ENCODE measurements at places on chromosomes 2 and 18.

GRCh38 chr2:57429831-57430230 is 616.8 kb upstream of the VRK2 start:
- no peak for DNase-seq
- no peaks in the 10 kb centered on the region for H3K4me1 ChIP-seq
- no peaks in the 10 kb centered on the region for H3K36me3 ChIP-seq
- H3K4me3 ChIP-seq, result no peak overlapping the region

- H3K4me3 ChIP-seq, result no peak overlapping the region
- peaks cover 5% of the 10 kb centered on the region for H3K4me1 ChIP-seq
- DNase-seq, result no peak
Observed at GRCh38 chr18:12017081-12017480, 35.8 kb downstream of the IMPA2 start.

DNA sequence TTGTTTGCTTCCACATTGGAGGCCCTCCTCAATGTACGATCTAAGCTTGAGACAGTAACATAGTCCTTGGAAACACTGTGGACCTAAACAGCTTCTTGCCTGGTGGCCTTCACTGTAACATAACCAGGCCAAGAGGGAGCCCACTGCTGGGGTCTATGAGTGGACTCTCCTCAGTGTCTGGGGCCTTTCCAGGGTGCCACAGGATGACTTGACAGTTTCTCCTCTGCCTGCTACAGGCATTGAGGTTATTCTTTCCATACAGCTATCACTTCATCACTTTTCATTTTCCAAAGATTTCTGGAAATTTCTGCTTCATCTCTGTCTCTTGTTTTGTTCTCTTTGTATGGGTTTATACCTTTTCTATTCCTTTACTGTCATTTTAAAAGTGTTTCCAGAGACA is 11.3 kb downstream of the SCTR start:
- H3K4me3 ChIP-seq, result no peak overlapping the region
- H3K27ac ChIP-seq, result no peak overlapping the region
- H3K36me3 ChIP-seq, result no peaks in the 10 kb centered on the region
- H3K4me1 ChIP-seq, result no peaks in the 10 kb centered on the region
- H3K27me3 ChIP-seq, result peaks cover 48% of the 10 kb centered on the region
- DNase-seq, result no peak

DNA sequence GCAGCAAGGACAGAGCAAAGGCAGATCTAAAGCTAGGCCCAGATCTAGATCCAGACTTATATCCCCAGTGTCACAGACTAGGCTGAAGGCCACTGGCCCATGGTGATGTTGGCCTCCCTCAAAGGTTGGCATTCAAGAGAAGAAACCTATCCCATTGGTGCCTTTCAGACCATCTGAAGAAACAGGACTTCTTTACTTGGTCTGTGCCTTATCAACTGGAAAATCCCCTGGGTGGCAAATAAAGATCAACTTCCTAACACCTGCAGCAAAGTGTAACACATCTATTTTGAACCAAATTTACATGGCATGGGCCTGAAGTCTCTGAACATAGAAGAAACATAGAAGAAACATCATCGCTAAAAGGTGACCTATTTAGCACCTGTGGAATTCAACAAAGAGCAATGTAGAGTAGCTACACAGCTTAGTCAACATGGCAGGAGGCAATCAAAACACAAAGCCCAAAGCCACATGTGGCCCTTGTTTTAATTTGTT is 35.8 kb downstream of the METTL4 start:
- DNase-seq, result no peak
- H3K27me3 ChIP-seq, result no peaks in the 10 kb centered on the region
- peak overlapping the region; percentile 69 for H3K4me3 ChIP-seq
- H3K36me3 ChIP-seq, result no peaks in the 10 kb centered on the region
- H3K27ac ChIP-seq, result peak overlapping the region; percentile 84
- H3K4me1 ChIP-seq, result peaks cover 30% of the 10 kb centered on the region

DNA sequence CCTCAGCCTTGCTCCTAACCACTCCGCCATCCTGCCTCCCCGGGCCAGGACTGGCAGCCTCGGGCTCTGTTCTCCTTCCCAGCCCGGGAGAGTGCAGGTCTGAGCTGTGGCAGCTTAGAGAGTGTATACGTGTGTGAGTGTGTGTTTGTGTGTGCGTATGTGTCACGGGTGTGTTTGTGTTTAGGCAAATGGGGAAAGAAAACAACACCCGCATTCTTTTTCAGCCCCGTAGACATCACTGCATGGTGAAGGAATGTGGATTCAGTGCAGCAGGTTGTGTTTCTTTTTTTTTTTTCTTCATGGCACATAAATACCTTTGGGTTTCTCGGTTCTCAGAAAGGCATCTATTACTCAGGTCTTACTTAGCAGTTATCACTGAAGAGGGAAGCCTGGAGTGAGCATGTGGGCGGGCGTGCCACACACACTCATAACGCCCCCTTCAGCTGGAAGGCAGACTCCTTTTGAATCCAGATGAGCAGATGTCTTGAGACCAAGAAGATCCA is 44.2 kb downstream of the GLI2 start:
- DNase-seq, result no peak
- no peaks in the 10 kb centered on the region for H3K4me1 ChIP-seq
- peaks cover 7% of the 10 kb centered on the region for H3K27me3 ChIP-seq
- no peak overlapping the region for H3K27ac ChIP-seq
- no peak overlapping the region for H3K4me3 ChIP-seq
- H3K36me3 ChIP-seq, result no peaks in the 10 kb centered on the region

GRCh38 chr18:35624146-35624545 is 42.6 kb downstream of the GALNT1 start:
- H3K27ac ChIP-seq, result no peak overlapping the region
- peaks cover 39% of the 10 kb centered on the region for H3K4me1 ChIP-seq
- H3K27me3 ChIP-seq, result no peaks in the 10 kb centered on the region
- no peak overlapping the region for H3K4me3 ChIP-seq
- no peak for DNase-seq

DNA sequence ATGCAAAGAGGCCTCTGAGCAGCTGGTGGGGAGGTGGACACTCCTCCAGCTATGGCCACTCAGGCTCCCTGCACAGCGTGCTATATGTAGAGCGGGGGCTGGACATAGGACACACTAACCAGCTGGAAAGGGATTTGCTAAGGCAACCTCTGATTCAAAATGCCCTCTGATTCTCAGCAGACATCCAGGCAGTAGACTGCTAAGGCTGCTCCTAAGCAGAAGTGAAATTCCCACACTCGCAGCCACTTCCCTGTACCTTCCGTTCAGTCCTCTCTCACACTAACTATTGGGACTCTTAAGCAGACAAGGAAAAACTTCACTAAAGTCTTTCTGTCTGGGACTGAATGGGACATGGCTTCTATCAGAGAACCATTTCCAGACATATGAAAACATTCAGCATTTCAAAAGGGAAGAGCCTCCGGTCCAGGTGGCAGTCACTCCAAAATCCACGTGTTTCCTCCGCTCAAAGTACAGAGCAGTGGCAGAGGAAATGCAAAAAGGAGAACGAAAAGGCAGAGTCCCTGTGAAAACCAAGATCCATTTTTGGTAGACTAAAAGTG is 265.8 kb downstream of the TTC32 start:
- H3K27me3 ChIP-seq, result no peaks in the 10 kb centered on the region
- H3K27ac ChIP-seq, result no peak overlapping the region
- H3K4me3 ChIP-seq, result no peak overlapping the region
- no peaks in the 10 kb centered on the region for H3K36me3 ChIP-seq
- H3K4me1 ChIP-seq, result no peaks in the 10 kb centered on the region

- DNase-seq, result no peak
- no peaks in the 10 kb centered on the region for H3K4me1 ChIP-seq
- no peaks in the 10 kb centered on the region for H3K27me3 ChIP-seq
- peaks cover 17% of the 10 kb centered on the region for H3K36me3 ChIP-seq
- H3K27ac ChIP-seq, result no peak overlapping the region
Observed at GRCh38 chr2:62854600-62855514, 149.3 kb downstream of the EHBP1 start.

DNA sequence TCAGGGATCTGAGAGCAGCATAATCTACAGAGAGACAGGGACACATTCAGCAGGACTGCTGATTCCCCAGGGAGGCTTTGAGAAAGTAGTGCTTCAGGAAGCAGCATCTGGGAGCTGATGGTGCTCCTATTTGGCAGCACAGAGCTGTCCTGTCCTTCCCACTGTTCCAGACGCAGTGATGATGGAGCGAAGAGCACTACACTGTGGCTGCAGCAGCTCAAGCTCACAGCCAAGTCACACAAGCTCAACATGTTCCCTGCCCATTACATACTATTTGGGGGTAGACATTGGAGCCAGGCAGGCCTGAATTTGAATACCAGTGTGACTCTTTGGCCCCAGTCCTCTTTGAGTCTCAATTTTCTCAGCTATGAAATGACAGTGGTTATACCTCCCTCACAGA is 15.2 kb upstream of the GALM start:
- DNase-seq, result no peak
- H3K27me3 ChIP-seq, result peaks cover 7% of the 10 kb centered on the region
- peaks cover 20% of the 10 kb centered on the region for H3K4me1 ChIP-seq
- no peak overlapping the region for H3K27ac ChIP-seq
- H3K36me3 ChIP-seq, result peaks cover 11% of the 10 kb centered on the region

- H3K36me3 ChIP-seq, result no peaks in the 10 kb centered on the region
- no peaks in the 10 kb centered on the region for H3K4me1 ChIP-seq
- no peak for DNase-seq
- no peak overlapping the region for H3K4me3 ChIP-seq
- H3K27ac ChIP-seq, result no peak overlapping the region
Observed at GRCh38 chr2:6496376-6496775, 369.3 kb downstream of the CMPK2 start.

DNA sequence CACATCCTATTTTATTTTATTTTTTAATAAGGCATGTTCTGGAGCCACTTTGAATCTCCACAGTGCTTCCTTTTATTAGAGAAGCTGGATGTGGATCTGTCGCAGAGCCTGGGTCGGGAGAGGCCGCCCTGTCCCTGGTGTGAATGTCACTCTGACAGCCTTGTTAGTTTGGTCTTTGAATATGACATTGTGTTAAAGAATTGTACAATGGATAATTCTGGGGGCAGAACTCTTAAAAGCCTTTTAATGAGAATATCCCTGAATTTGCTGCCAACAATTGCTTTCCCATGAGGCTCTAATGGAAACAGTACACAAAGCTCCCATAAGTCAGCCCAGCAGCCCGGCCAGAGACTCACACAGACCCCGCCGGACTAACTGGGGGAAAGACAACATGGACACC is 82.4 kb downstream of the MTCL1 start:
- no peaks in the 10 kb centered on the region for H3K36me3 ChIP-seq
- H3K27me3 ChIP-seq, result no peaks in the 10 kb centered on the region
- no peak for DNase-seq
- peaks cover 8% of the 10 kb centered on the region for H3K4me1 ChIP-seq
- H3K27ac ChIP-seq, result no peak overlapping the region

- peaks cover 56% of the 10 kb centered on the region for H3K4me1 ChIP-seq
- peaks cover 9% of the 10 kb centered on the region for H3K36me3 ChIP-seq
- H3K27me3 ChIP-seq, result no peaks in the 10 kb centered on the region
Observed at GRCh38 chr2:86001326-86001725, 104.4 kb downstream of the POLR1A start.

GRCh38 chr2:111704246-111704645 is 179.7 kb downstream of the ANAPC1 start:
- H3K4me3 ChIP-seq, result no peak overlapping the region
- no peak for DNase-seq
- no peaks in the 10 kb centered on the region for H3K36me3 ChIP-seq
- peaks cover 4% of the 10 kb centered on the region for H3K27me3 ChIP-seq

DNA sequence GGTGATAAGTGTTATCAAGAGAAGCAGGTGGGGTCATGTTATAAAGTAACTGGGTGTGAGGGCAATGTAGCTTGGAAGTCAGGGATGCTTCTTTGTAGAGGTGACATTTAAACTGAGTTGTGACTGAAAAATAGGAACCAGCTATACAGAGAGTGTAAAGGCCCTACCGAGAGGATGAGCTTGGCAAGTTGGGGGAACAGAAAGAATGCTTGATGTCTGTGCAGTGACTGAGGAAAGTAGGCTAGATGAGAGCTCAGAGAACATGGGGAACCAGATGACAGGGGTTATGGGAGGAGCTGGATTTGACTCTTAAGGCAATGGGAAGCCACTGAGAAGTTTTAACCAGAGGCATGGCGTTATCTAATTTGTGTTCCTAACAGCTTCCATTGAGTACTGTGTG is 115.3 kb downstream of the DOCK10 start:
- peak overlapping the region; percentile 0 for H3K27ac ChIP-seq
- H3K4me3 ChIP-seq, result peak overlapping the region; percentile 38
- peaks cover 68% of the 10 kb centered on the region for H3K4me1 ChIP-seq

- no peak overlapping the region for H3K27ac ChIP-seq
- no peak for DNase-seq
- H3K27me3 ChIP-seq, result peaks cover 14% of the 10 kb centered on the region
- H3K36me3 ChIP-seq, result no peaks in the 10 kb centered on the region
- peaks cover 9% of the 10 kb centered on the region for H3K4me1 ChIP-seq
Observed at GRCh38 chr2:1708476-1709334, 35.6 kb downstream of the PXDN start.

DNA sequence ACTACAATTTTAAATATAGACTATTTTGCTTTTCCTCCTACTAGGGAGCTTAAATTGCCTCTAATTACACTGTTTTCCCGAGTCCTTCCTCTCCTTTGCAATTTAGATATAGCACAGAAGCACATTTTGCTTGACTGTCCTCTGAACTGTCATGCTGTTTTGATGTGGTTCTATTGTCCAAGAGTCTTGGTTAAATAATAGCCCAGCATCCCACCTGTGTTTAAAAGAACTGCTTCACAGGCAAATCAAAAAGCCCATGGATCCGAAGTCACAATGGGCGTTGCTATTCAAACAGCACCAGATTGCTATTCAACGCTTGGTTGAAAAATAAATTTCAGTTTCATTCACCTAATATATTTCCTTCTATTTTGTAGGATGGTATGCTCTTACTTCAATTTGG is 22.3 kb upstream of the ACTR3 start:
- H3K27ac ChIP-seq, result peak overlapping the region; percentile 93
- peaks cover 61% of the 10 kb centered on the region for H3K4me1 ChIP-seq
- no peaks in the 10 kb centered on the region for H3K27me3 ChIP-seq
- no peak for DNase-seq

DNA sequence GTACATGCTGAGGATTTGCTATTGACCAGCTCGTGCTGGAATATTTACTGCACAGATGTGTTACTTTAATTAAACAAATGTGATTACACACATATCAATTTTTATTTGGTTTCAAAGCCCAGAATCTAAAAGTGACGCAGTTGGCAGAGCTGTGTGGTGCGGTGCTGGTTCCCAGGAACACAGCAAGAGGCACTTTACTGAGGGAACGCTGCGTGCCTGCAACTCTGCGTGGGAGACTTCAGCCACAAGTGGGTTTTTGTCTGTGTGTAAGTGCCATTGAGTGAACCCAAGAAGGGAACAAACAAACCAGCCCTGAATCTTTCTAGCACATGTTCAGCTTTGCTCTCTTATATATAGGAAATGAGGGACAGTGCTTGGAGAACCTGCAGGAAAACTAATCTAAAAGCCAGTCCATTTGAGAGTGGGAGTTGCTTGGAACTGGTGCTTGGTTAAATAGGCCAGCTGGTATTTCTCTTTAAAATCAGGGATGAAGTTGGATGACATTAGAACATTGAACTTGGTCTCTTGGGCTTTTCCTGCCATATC is 196.6 kb upstream of the CELF4 start:
- H3K4me1 ChIP-seq, result no peaks in the 10 kb centered on the region
- no peak overlapping the region for H3K27ac ChIP-seq
- H3K27me3 ChIP-seq, result no peaks in the 10 kb centered on the region
- no peaks in the 10 kb centered on the region for H3K36me3 ChIP-seq

- H3K4me3 ChIP-seq, result no peak overlapping the region
- no peak overlapping the region for H3K27ac ChIP-seq
- no peak for DNase-seq
- H3K4me1 ChIP-seq, result no peaks in the 10 kb centered on the region
Observed at GRCh38 chr2:1070601-1071000, 120.0 kb downstream of the SNTG2 start.

GRCh38 chr2:19367326-19367725 is 8.9 kb upstream of the OSR1 start:
- peaks cover 16% of the 10 kb centered on the region for H3K4me1 ChIP-seq
- no peak overlapping the region for H3K27ac ChIP-seq
- no peak for DNase-seq

GRCh38 chr2:48043131-48043700 is 136.9 kb upstream of the FBXO11 start:
- H3K4me3 ChIP-seq, result no peak overlapping the region
- no peaks in the 10 kb centered on the region for H3K36me3 ChIP-seq
- peaks cover 27% of the 10 kb centered on the region for H3K27me3 ChIP-seq
